CD4-positive, alpha-beta memory T cell (primary cell): ENCODE measurements at places on chromosomes 6 and 20. TPM values are rescaled to one million over a fixed set of nuclear protein-coding genes. Genes with fewer than 3 reads are reported as not detected.

The GJA10 gene
- not detected for polyA plus RNA-seq

The GID8 gene
- 19.1 TPM for polyA plus RNA-seq

The BTN1A1 gene
- polyA plus RNA-seq, result 0.08 TPM

The MPIG6B gene
- polyA plus RNA-seq, result not detected

The PRICKLE4 gene
- polyA plus RNA-seq, result not detected

The ZBTB46 gene
- polyA plus RNA-seq, result not detected

The BCAS4 gene
- polyA plus RNA-seq, result 10.8 TPM

The KIF6 gene
- polyA plus RNA-seq, result not detected

The SMAP1 gene
- polyA plus RNA-seq, result 38.4 TPM

The GGT7 gene
- 2.0 TPM for polyA plus RNA-seq

The C6orf141 gene
- polyA plus RNA-seq, result not detected

The SRSF12 gene
- polyA plus RNA-seq, result 0.06 TPM

The CDH4 gene
- polyA plus RNA-seq, result not detected

The SLC2A10 gene
- polyA plus RNA-seq, result not detected

The ANKRD66 gene
- polyA plus RNA-seq, result not detected

The ARHGAP40 gene
- not detected for polyA plus RNA-seq

The CLPSL1 gene
- polyA plus RNA-seq, result not detected

The RSPO4 gene
- not detected for polyA plus RNA-seq

The KCNQ5 gene
- not detected for polyA plus RNA-seq

The GPLD1 gene
- polyA plus RNA-seq, result 0.30 TPM

The SLC35A1 gene
- 33.2 TPM for polyA plus RNA-seq

The PHACTR3 gene
- not detected for polyA plus RNA-seq

The RBL1 gene
- polyA plus RNA-seq, result 16.6 TPM

The SALL4 gene
- polyA plus RNA-seq, result not detected

The GOPC gene
- polyA plus RNA-seq, result 14.6 TPM

The KIF25 gene
- polyA plus RNA-seq, result not detected

The OR2J3 gene
- not detected for polyA plus RNA-seq

The SLX4IP gene
- 1.7 TPM for polyA plus RNA-seq

The SLC22A16 gene
- polyA plus RNA-seq, result not detected
